Mucosa of gallbladder (tissue), 1 donor: ENCODE measurements at places on chromosomes 6 and 20. TPM values are rescaled to one million over a fixed set of nuclear protein-coding genes. Genes with fewer than 3 reads are reported as not detected.

DNA sequence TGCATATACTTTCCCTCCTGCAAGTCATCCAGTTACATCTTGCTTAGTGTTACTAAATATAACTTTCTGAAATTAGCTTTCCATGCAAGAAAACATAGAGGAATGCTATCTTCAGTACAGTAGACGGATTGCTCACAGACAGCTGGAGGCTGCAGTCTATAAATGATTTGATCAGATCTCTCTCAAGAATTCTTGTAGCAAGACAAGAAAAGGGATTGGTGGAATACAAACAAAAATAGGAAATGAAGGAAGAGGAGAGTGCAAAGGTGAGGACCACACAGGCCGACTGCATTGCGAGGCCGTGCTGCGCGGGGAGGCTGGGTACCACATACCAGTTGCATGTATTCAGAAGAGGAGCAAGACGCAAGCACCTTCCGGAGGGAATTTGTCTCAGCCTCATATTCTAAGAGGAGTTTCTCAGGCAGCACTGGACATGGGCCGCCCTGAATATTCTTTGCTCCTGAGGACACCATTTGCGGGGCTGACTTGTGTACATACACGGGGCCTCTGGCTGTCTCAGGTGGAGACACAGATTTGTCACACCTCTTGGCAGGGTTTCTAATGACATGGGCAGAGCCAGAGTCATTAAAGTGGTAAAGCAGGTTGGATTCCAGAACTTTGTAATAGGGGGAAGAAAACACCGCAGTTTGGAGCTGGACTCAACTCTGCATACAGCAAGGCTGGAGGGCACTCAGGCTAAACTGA lies 22.7 kb upstream of the KIF25 start:
- no peak for DNase-seq

- no peak for DNase-seq
Observed at GRCh38 chr6:32553037-32553742, 23.1 kb upstream of the HLA-DRB5 start.

GRCh38 chr6:168778201-168778600 lies 337.2 kb downstream of the SMOC2 start:
- peak; percentile 48 for DNase-seq

OOEP gene
- 0.58 TPM for total RNA-seq

NPEPL1 gene
- total RNA-seq = 39.1 TPM

SRPK1 gene
- total RNA-seq = 39.9 TPM
